ENCODE measurements at places on chromosomes 7 and 10.

GRCh38 chr7:111006040-111006439 is 84.9 kb upstream of the LRRN3 start:
- DNase-seq, result no peak

- DNase-seq, result peak; percentile 23
These were observed 183.7 kb upstream of the ANK3 start for GRCh38 chr10:60573336-60573735.

- peak; percentile 69 for DNase-seq
These were observed 2.3 kb downstream of the HNRNPA2B1 start for GRCh38 chr7:26198133-26198780.

GRCh38 chr7:136964347-136964746 is 95.9 kb downstream of the CHRM2 start:
- DNase-seq, result no peak

DNA sequence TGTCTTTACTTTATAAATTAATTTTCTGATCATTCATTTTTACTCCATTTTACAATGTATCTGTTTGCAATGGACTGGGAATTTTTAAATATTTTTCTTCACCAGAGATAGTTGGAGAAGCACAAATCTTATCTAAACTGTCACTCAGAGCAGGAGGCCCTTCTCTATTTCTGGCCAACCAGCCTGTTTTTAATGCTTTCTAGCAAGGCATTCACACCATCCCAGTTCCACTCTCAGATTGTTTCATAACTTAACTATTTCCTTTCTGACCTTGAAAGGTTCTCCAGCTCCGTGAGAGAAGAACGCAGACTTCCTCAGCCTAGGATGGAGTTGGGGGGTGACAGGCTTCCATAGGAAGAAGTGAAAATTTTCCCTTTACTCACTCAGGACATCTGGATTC is 155.8 kb downstream of the SKIDA1 start:
- DNase-seq, result no peak

DNA sequence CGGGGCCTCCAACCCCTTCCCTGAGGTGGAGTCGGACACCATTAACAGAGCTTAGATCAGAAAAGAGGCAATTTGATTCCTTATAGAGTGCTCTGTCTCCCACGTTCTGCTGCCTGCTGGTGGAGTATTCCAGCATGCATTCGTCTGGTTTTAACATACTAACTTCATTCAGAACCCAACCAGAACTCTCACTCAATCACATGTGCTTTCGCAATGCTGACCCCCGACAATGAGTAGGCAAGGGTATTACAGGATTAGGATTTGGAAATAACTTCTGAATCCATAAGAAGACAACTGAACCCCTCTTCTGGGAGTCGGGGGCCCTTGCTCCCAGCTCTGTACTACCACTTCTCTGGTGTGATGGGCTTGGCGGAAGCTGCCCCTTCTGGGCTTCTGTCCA is 55.7 kb upstream of the HABP2 start:
- DNase-seq, result no peak

Data from pons (tissue), 1 donor.